ENCODE measurements at places on chromosomes 1 and 21. TPM values are rescaled to one million over a fixed set of nuclear protein-coding genes. Genes with fewer than 3 reads are reported as not detected.

- no peaks in the 10 kb centered on the region for H3K36me3 ChIP-seq
- DNase-seq = no peak
- no peaks in the 10 kb centered on the region for H3K4me1 ChIP-seq
- no peak overlapping the region for H3K4me3 ChIP-seq
Measured at GRCh38 chr1:65985393-65986066, 192.8 kb downstream of the PDE4B start.

DNA sequence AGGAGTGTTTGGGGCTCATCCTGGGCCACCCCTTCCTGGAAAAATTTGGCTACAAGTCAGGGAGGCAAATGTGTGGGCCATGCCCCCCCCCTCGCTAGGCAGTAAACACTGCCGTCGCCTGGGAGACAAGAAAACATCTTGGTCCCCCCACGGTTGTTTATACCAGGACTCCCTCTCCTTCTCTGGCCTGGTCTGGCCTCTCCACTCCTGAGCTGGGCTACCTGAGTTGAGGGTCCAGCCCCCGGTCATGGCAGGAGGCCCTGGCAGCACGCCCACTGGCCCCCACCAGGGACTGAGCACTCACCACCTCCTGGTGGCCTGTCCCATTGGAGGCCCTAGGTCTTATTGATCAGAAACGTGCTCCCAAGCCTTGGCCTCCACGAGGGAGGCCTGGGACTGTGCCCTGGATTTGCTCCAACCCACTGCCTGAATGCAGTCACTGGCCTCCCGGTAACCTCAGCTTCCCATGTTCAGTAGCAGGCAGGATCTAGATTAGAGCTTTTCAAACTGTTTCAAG, 15.8 kb downstream of the KCNQ4 start:
- no peak for DNase-seq
- H3K27me3 ChIP-seq = no peaks in the 10 kb centered on the region
- peaks cover 59% of the 10 kb centered on the region for H3K4me1 ChIP-seq
- H3K36me3 ChIP-seq = no peaks in the 10 kb centered on the region

- H3K36me3 ChIP-seq = peaks cover 5% of the 10 kb centered on the region
- peaks cover 16% of the 10 kb centered on the region for H3K4me1 ChIP-seq
- H3K27ac ChIP-seq = no peak overlapping the region
- no peaks in the 10 kb centered on the region for H3K27me3 ChIP-seq
- no peak for DNase-seq
- no peak overlapping the region for H3K4me3 ChIP-seq
Measured at GRCh38 chr1:230643908-230644307, 1.6 kb downstream of the COG2 start.

DNA sequence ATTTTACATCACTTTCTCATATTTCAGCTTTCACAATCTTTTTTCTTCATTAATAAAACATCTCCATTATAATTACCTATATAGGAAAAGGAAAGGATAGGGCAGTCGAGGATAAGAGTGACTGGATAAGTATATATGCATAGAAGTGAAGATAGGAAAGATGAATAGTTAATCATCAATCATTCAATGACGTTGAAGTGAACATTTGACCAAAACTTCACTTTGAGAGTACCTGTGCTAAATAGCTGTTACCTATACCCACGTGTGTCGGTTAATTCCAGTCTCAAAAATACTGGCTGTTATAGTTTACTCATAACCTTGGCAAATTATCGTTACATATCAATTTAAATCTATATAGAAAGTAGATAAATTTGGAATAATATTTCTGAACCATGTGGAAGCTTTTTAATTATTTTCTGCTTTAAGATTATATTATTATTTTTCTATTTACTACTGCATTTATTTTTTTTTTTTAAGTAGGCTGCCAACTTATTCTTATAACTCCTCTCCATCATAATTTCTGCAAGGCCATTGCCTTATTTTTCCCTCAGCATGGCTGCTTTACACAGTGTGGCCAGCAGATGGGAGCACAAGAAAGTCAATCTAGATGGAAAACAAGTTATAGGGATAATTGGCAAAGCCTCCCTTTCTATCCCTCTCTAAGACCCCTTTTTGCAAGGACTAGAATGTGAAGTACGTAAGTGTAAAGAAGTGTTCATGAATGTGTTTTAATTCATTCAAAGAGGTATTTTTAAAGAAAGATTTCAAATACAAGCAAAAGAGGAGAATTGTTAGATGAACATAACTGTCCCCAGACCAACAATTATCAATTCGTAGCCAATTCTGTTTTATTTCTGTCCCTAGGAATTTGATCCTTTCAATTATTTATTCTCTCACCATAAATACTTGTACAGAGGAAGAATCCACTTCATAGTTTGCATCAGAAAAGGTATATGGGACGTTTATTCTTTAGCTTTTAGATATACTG, 290.4 kb downstream of the KCNT2 start:
- no peak overlapping the region for H3K27ac ChIP-seq
- H3K4me3 ChIP-seq = no peak overlapping the region
- no peak for DNase-seq

DNA sequence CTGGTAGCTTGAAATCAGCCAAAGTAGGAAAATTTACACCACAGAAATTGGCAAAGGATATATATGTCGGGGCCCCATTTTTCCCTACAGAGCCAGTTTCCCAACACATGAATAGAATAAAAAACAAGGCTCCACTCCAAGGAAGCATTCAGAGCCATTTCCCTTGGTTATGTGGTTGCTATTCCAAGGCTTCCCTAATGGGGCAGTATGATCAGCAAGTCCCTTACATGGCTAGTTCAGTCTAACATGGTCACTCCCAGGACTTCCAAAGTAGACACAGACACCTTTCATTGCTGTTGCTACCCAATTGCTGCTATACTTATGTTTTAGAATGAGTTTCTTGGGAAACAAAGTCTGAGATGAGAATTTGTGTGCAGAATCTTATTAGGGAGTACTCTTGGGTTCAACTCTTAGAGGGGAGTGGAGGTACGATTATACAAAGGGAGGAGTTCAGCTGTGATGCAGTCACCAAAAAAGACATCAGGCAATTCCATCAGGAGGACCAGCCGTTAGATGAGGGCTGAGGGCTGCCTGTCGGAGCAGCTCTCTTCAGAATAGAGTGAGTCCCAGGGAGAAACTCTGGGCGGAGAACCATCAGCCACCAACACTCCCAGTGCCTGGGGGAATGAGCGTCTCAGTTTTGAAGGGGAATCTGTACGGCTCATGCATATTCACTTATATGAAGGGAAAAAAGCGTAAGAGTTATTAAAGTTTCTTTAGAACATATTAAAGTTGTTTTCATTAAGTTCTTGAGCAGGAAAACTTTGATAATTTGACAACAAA, 92.9 kb downstream of the C21orf91 start:
- no peak overlapping the region for H3K4me3 ChIP-seq
- no peaks in the 10 kb centered on the region for H3K4me1 ChIP-seq
- DNase-seq = no peak
- no peak overlapping the region for H3K27ac ChIP-seq
- no peaks in the 10 kb centered on the region for H3K36me3 ChIP-seq
- H3K27me3 ChIP-seq = no peaks in the 10 kb centered on the region

DNA sequence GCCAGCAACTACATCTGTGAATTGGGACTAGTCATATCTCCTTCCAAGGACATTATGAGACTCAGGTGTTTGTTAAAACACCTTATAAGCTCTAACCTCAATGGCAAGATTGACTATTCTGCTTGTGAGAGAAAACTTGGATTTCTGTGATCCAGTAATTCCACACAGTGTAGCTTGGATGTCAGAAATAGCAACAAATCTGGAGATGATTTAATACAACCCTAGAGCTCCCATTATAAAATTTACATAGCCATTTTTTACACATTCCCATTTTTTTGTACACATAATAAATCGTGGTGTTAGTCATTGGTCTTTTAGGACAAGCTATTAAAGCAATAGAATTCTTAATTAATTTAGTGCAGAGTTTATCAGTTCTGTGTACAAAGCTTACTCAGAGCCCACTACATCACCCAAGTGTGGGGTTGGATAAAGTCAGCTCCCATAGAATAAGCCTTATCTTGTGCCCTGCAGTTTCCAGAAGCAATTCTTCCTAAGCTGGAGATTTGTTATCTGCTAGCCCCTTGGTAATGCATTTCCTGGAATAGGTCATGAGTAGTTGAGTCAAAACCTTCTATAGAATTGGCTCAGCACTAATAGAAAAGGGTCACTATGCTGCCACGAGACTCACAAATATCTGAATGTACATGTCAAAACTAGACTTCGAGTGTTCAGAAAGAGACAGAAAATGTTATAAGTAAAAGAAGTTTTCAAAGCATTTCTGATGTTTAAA, 434.0 kb upstream of the RUNX1 start:
- DNase-seq = no peak
- H3K27ac ChIP-seq = no peak overlapping the region
- no peak overlapping the region for H3K4me3 ChIP-seq
- H3K36me3 ChIP-seq = no peaks in the 10 kb centered on the region

DNA sequence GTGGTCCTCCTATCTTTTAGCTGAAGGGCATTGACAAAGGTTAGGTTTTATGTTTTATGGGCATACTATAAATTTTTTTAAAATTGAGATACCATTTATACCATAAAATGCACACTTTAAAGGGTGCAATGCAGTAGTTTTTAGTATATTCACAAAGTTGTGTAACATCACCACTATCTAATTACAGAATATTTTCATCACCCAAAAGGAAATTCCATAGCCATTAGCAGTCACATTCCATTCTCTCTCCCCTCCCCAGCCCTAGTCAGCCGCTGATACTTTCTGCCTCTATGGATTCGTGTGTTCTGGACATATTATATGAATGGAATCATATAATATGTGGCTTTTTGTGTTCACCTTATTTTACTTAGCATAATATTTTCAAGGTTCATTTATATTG, 135.8 kb upstream of the B3GALT2 start:
- H3K27me3 ChIP-seq = no peaks in the 10 kb centered on the region
- DNase-seq = no peak
- no peak overlapping the region for H3K27ac ChIP-seq
- no peaks in the 10 kb centered on the region for H3K4me1 ChIP-seq
- no peaks in the 10 kb centered on the region for H3K36me3 ChIP-seq

GRCh38 chr1:213683529-213683928, 304.2 kb upstream of the PROX1 start:
- no peaks in the 10 kb centered on the region for H3K27me3 ChIP-seq
- no peaks in the 10 kb centered on the region for H3K4me1 ChIP-seq
- H3K27ac ChIP-seq = no peak overlapping the region
- no peak overlapping the region for H3K4me3 ChIP-seq
- no peak for DNase-seq

DNA sequence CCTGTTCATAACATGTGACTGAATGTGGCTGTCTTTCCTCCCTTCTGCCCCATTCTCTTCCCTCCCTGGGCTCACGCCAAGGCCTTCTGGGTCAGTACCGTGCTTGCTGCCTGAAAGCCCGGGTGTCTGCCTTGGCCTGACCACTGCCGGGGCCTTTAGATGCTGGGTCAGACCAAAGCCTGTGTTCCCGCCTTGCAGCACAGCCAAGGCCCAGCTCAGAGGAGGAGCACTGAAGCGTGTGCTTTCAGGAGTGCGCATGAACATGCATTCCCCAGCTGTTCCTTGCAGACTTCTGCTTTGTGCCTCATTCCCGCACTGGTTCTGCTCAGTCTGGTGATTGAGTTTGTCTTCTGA, 27.0 kb upstream of the SARS1 start:
- DNase-seq = no peak
- no peaks in the 10 kb centered on the region for H3K36me3 ChIP-seq
- no peak overlapping the region for H3K27ac ChIP-seq
- H3K4me3 ChIP-seq = no peak overlapping the region
- H3K27me3 ChIP-seq = peaks cover 12% of the 10 kb centered on the region
- H3K4me1 ChIP-seq = peaks cover 2% of the 10 kb centered on the region

- H3K4me1 ChIP-seq = peaks cover 4% of the 10 kb centered on the region
- DNase-seq = no peak
- no peaks in the 10 kb centered on the region for H3K27me3 ChIP-seq
Measured at GRCh38 chr1:235339746-235340145, 11.4 kb downstream of the GGPS1 start.

Gene WNT3A
- polyA plus RNA-seq = 0.02 TPM

Gene KCNT2
- polyA plus RNA-seq = 0.41 TPM

Gene KCNE1
- polyA plus RNA-seq = 0.94 TPM

Gene PRELP
- 7.5 TPM for polyA plus RNA-seq

Gene PAFAH2
- polyA plus RNA-seq = 28.2 TPM

Gene ST3GAL3
- 10.1 TPM for polyA plus RNA-seq
